ENCODE measurements at places on chromosomes 5 and 9.

- no peak for DNase-seq
These were observed 116.2 kb upstream of the CNTLN start for GRCh38 chr9:17018540-17019196.

GRCh38 chr5:163913548-163913947 is 408.1 kb downstream of the MAT2B start:
- DNase-seq, result no peak

DNA sequence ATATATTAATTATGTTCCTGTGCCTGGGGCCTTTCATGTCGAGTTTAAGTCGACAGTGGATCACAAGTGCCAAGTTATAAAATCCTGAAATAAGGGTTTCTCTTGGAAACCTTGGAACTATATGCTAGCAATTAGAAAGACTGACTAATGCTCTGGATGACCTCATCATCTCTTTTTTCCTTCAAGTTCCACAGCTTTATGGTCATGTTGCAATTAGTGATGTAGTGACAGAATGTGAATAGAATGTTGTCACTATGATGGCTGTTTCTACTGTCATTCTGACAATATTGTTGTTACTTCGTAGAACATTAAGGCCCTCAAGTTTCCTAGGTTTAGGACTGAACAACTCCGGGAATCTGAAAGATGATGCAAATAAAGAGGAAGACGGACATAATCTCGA is 368.0 kb upstream of the SEMA6A start:
- DNase-seq, result no peak

GRCh38 chr5:177364159-177364962 is 6.6 kb downstream of the RGS14 start:
- DNase-seq, result no peak

DNA sequence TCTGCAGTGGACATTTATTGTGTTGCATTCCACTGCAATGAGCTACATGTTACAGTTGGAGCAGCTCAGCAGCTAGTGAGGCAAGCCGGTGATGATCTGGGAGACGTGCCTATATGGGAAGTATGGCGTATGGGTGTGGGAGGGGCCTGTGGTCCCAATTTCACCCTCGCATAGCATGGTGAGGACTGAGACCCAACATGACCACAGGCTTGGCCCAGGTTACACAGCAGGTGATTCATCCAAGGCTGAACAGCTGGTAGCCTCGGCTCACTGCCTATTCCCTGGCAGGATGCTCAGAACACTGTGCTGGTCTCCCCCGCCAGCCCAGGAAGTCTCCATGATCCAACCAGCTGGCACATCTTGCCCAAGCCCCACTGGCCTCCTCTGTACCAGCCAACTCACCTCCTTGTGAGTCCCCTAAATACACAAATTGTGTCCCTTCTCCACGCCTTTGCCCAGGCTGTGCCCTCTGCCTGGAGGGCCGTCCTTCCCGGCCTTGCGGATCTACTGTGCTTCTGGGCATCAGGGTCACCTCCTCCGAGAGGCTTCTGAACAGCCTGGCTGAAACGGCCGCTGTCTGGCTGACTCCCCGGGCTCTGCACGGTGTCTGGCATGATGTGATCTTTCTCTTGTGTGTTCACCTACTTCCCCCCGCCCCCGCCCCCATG is 81.4 kb downstream of the NSUN2 start:
- DNase-seq, result no peak

GRCh38 chr5:126794157-126794828 is 17.4 kb downstream of the LMNB1 start:
- DNase-seq, result no peak

GRCh38 chr9:115333277-115334070 is 215.5 kb upstream of the TNC start:
- DNase-seq, result no peak

DNA sequence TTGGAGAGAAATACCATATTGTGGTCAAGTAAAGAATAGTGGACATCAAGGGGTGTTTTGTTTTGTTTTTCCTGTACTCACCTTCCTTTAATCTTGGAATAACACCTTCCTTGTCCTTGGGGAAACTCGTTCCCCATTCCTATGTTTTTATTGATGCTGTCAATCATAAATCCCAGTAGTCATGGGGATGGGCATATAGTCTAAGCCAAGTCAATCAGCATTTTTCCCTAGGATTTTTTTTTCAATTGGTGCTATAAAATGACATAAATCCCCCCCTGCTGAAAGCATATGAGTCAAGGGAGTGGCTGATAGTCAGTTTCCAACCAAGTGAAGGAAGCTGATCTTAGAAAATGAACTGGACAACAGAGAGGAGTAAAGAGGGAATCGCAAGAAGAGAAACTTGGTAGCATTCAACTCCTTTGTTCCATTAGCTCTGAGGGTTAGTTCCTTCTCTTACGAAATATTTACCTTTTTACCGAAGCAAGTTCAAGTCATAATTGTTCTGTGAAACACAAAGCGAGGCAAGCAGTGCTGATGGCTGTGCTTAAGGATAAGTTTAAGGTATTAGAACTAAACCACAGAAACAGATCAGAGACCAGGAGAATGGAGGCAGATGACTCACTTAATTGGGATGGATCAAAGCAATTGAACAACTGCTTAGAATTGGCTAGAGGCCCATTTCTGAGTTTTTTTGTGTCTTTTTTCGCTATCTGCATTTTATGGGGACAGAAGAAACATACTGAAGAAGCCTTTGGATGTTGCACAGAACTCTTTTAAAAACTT is 218.6 kb downstream of the SEMA6A start:
- DNase-seq, result no peak

DNA sequence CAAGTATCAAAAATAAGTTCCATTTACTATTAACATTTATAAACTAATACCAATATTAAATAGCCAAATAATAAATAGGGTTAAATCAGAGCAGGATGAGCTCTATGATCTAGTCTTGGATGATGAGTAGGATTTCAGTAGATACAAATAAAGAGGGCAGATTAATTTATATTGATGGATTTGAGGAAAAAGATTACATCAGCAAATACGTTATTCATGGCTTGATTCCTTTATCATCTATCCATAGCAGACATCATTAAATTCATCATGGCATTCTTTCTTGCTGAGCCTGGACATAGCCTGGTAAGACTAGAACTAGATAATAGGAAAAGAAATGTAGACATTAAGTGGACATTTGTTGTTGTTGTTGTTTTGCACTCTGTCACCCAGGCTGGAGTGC is 13.4 kb upstream of the MSMP start:
- no peak for DNase-seq

DNA sequence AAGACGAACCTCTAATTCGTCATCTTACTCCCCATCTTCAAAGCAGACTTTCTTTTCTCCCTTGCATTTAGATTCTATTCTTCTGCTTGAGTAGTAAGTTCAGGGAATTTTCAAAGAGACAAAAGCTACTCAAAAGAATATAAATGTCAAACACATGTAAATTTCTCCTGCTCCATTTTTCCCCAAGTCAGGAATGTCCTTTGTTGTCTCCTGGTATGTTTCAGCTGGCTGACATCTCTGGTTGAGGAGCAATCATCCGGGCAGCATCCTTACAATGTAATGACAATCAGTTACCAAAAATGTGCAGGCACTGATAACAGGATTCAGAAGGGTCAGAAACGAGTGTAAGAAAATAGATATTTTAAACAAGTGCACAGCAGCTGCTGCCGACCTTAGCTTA is 47.6 kb upstream of the PPP1R2B start:
- no peak for DNase-seq

DNA sequence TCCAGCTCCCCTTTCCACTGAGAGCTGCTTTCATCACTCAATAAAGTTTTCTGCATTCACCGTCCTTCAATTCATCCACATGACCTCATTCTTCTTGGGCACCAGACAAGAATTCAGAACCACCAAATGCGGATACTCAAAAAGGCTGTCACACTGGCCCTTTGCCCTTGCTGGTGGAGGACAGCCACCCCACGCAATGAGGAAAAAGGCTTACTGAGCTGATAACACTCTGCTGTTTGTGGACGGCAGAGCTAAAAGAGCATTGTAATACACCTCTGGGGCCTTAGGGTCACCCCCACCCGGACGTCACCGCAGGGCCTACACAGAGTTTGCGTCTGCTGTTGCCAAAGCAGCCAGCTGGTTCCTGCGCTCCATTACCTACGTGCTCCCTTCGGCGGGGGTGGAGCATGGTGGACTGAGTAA is 51.2 kb upstream of the ZNF608 start:
- DNase-seq, result no peak

DNA sequence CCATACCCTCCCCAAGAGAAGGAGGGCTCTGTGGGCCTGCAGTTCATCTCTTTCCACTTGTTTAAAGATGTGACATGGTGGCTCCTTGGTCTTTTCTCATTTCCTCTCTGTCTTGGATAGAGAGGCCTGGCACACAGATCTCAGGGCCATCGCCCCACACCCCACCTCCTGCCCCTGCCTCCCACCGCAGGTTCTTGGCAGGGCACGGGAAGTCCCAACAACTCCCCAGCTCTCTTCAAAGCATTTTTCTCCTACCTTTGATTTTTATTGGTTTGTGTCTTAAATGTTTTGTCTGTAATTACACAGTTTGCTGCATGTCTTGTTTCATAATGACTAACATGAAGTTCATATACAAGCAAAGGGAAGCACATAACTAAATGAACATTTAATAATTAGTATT is 178.5 kb upstream of the MSX2 start:
- DNase-seq, result no peak

GRCh38 chr9:101711330-101711941 is 27.0 kb downstream of the GRIN3A start:
- no peak for DNase-seq

DNA sequence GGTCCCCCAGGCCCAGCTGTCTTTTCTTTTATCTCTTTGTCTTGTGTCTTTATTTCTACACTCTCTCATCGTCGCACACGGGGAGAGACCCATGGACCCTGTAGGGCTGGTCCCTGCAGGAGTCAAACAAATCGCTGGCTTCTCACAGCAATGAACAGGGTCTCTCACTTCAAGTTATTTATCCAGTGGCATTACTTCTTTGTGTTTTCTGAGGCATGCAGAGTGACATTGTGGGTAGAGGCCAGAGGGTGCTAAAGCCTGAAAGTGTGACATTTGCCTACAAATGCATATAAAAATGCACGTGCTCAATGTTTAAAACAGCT is 127.6 kb downstream of the ST8SIA4 start:
- no peak for DNase-seq

DNA sequence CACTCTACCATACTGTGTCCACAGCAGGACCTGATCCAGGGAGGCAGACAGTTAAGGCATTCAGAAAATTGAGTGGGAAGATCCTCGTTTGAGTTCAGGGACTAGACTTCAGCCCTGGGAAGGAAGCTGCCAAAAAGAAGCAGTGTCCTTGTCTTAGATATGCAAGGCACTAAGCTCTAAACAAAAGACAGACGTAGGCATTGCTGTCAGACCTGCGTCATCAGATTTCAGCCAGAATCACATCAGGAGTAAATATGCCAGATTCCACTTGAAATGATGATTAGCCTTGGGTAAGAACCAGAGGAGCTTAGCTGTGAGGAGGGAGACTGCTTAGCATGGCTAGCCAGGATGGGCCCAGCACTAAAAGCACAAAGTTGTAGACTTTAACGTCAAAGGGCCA is 56.7 kb downstream of the MAMDC2 start:
- DNase-seq, result no peak

DNA sequence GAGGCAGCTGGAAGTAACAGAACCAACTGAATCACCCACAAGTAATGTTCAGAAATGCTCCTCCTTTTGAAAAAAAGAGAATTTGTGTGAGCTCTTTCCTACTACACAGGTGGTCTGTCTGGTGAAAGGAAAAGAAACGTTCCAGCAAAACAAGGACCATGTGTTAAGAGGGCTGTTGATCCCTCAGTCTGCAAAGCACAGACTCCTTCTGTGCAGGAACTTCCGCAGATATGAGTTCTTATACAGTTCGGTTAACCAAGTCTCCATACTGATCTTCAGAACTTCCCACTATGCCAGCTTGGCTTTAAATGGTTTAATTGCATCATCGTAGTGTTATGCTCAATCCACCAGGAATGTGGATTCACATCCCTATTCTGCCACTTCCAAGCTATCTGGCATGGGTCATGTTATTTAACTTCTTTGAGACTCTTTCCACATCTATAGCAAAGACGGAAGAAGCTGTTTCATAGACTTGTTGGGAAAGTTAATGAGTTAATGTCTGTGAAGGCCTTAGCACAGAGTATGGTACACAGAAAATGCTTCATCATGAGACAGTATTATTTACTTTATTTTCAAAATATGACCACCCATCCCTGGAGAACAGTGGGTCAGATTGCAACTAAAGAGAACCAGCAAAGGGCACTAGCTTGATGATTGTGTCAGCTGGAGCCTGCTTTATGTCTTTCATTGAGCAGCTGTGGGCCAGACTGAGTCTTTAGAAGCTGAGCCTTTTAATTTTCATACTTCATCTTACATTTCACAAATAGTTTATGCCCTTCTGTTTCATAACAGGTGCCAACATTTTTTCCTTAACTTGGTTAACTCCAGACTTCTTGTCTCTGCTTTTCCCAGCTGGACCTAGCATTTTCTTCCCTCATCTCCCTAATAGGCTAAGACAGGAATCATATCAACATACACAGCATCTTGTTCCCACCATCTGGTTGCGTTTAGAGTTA is 89.9 kb downstream of the MAMDC2 start:
- DNase-seq, result no peak

GRCh38 chr5:19547640-19548039 is 440.4 kb downstream of the CDH18 start:
- peak; percentile 1 for DNase-seq

GRCh38 chr5:113090336-113091106 is 113.9 kb downstream of the DCP2 start:
- no peak for DNase-seq

- DNase-seq, result no peak
These were observed 11.4 kb downstream of the FAM193B start for GRCh38 chr5:177542816-177543465.

GRCh38 chr5:155898284-155898683 is 428.7 kb upstream of the SGCD start:
- DNase-seq, result no peak

GRCh38 chr5:37791321-37791720 is 48.5 kb downstream of the GDNF start:
- no peak for DNase-seq

- no peak for DNase-seq
These were observed 1.6 kb upstream of the MEF2C start for GRCh38 chr5:88884608-88884877.

DNA sequence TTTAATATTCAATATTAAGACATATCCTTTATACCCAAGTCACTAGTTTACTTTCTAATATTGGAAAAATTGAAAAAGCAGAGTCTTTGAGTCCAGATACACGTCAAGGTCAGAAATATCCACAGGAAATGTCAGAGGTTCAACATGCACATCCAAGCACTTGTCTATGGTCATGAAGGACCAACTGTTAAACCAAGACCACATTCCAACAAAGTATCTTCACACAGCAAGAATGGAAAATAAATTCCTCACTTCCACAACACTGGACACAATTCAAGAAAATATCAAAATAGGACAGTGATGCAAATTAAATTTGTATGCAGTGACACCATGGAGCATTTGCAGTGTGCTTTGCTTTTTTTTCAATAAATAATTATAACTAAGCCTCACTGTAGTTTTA is 142.5 kb downstream of the GABRB2 start:
- DNase-seq, result no peak
